ENCODE measurements at places on chromosomes 11 and 22.

GRCh38 chr22:19837915-19838314 lies 16.8 kb downstream of the GNB1L start:
- H3K27me3 ChIP-seq: no peaks in the 10 kb centered on the region
- H3K4me3 ChIP-seq: no peak overlapping the region
- no peak overlapping the region for H3K27ac ChIP-seq

DNA sequence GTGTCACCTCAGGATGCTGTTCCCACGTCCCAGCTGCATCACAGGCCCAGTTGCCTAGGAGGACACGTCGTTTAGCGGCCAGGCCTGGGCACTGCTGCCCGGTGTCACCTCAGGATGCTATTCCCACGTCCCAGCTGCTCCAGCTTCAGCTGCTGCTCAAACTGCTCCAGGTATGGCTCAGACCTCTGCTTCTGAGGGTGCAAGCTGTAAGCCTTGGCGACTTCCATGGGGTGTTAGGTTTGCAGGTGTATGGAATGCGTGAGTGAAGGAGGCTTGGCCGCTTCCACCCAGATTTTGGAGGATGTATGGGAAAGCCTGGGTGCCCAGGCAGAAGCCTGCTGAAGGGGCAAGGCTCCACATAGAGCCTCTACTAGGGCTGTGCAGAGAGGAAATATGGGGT lies 205.3 kb upstream of the B3GAT1 start:
- no peaks in the 10 kb centered on the region for H3K36me3 ChIP-seq
- no peak overlapping the region for H3K4me3 ChIP-seq
- H3K27me3 ChIP-seq: no peaks in the 10 kb centered on the region
- no peak overlapping the region for H3K27ac ChIP-seq

GRCh38 chr11:22433094-22433455 lies 94.9 kb downstream of the SLC17A6 start:
- no peak overlapping the region for H3K27ac ChIP-seq
- no peaks in the 10 kb centered on the region for H3K4me1 ChIP-seq
- no peaks in the 10 kb centered on the region for H3K36me3 ChIP-seq
- no peaks in the 10 kb centered on the region for H3K27me3 ChIP-seq
- no peak for DNase-seq

- no peaks in the 10 kb centered on the region for H3K27me3 ChIP-seq
- no peaks in the 10 kb centered on the region for H3K4me1 ChIP-seq
- H3K27ac ChIP-seq: no peak overlapping the region
These were observed 900.3 kb downstream of the OPCML start for GRCh38 chr11:132631989-132632388.

GRCh38 chr22:23182309-23183060 lies 2.2 kb downstream of the BCR start:
- peaks cover 71% of the 10 kb centered on the region for H3K4me1 ChIP-seq
- H3K27ac ChIP-seq: peak overlapping the region; percentile 20
- no peaks in the 10 kb centered on the region for H3K36me3 ChIP-seq
- peak overlapping the region; percentile 72 for H3K4me3 ChIP-seq
- H3K27me3 ChIP-seq: no peaks in the 10 kb centered on the region

DNA sequence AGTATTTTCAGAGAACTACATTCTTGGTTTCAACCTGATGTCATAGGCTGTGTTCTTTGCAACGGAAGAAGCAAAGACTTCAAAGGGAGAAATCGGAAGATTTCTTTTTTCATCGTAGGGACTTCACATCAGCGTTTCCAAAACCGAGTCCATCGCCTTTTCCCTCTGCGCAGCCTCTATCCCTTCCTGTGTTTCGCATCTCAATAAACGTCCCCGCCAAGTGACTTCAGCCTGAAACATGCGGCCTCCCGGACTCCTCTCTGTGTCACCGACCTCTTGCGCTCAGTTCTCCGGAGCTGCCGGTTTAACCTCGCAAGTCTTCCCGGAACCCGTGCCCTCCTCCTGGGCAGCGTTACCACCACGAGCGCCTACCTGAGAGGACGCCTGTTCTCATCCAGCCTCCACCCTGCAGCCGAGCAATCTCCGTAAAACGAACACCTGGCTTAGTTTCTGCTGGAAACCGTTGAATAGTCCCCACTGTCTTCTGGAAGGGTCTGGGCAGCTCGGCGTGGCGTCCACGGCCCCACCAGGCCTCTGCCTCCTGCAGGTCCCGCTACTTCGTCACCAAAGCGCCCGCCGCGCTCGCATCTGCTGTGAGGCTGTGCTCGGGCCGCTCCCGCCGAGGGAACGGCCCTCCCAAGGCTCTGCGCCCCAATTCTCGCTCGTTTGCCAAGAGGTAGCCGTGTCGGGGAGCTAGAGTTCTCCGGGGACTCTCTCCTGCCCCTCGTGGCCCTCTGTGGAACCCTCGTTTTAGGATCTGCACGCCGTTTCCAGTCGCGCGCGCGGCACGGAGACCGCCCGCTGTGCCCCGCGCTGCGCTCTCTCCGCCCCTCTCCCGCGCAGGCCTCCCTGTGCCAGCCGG lies at the start of gene GLB1L3:
GLB1L3 (plus strand) TSS at position 846 of the 862 bp plus-strand sequence. CDS start 362 bp downstream, outside the sequence.
- no peak within 1 kb of the TSS for H3K27ac ChIP-seq
- H3K4me1 ChIP-seq: peaks cover 6% of the 10 kb centered on the region
- peak within 1 kb of the TSS; percentile 61 for H3K4me3 ChIP-seq
- peaks cover 7% of the 10 kb centered on the region for H3K27me3 ChIP-seq

DNA sequence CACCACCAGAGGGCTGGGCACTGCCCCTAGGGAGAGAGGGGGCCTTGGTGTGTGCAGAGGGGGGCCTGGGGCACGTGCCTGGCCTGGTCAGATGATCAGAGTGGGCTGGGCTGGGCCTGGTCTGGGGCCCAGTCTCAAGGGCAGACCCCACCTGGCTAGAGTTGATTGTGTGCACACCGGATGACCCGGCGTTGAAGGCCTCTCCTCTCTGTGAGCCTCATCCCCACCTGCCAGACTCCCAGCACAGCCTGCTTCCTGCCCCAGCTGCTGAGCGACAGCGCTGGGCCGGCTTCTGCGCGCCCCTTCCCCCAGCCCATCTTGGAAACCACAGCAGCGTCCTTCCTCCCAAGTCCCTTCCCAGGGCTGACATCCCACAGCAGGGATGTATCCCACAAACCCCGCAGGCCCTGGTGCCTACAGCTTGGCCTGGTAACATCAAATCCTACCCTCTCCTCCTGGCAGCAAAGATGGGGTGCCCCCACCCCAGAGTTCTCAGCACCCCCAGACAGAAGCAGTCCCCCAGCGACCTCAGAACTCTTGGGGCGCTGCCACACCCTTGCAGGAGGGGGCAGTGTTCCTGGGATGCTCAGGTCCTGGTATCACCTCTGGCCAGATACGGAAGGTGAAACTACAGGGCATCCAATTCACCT lies 11.0 kb upstream of the TSSC4 start:
- H3K4me1 ChIP-seq: peaks cover 48% of the 10 kb centered on the region
- no peak for DNase-seq
- H3K36me3 ChIP-seq: peaks cover 29% of the 10 kb centered on the region
- no peaks in the 10 kb centered on the region for H3K27me3 ChIP-seq

All from thoracic aorta (tissue), 2 donors.